BE2C (cell line): ENCODE measurements at places on chromosomes 2 and 18.

- no peak for DNase-seq
Measured at GRCh38 chr18:34991152-34991551, 50.1 kb upstream of the MAPRE2 start.

DNA sequence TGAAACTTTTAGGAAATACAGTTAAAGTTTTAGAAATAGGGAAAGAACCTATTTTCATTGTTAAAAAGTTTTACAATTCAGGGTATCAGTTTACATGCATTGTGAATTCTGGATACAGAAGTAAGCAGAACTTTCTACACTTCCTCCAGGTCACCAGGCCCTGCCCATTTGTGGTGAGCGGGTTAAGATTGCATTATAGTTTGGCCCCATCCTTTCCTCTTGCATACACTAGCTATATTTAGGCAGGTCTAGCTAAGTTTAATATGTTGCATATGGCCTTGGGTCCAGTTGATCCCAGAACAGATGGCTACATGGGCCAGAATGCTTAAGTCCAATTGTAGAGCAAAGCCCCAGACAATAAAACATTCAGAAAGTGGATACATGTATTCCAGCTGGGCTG is 4.8 kb downstream of the VWA3B start:
- no peak for DNase-seq

GRCh38 chr2:100211521-100211920 is 69.1 kb upstream of the AFF3 start:
- no peak for DNase-seq

- DNase-seq, result peak; percentile 87
Measured at GRCh38 chr2:173963817-173964564, 1.2 kb downstream of the SP3 start.

- DNase-seq, result no peak
Measured at GRCh38 chr18:35171315-35171987, 69.4 kb upstream of the ZNF397 start.
